Activated naive CD4-positive, alpha-beta T cell treated with anti-CD3 and anti-CD28 coated beads for 36 hours (primary cell): ENCODE measurements at places on chromosomes 1 and 21. TPM values are rescaled to one million over a fixed set of nuclear protein-coding genes. Genes with fewer than 3 reads are reported as not detected.

Gene KCNT2
- not detected for total RNA-seq

GRCh38 chr1:192496369-192497056, 79.1 kb upstream of the RGS1 start:
- no peak for DNase-seq
- H3K4me3 ChIP-seq = no peak overlapping the region
- no peak overlapping the region for H3K27ac ChIP-seq
- no peaks in the 10 kb centered on the region for H3K27me3 ChIP-seq
- H3K4me1 ChIP-seq = peaks cover 18% of the 10 kb centered on the region

Gene RAB42
- not detected for total RNA-seq

GRCh38 chr1:24048205-24048869, 63.6 kb downstream of the MYOM3 start:
- no peaks in the 10 kb centered on the region for H3K27me3 ChIP-seq
- H3K27ac ChIP-seq = no peak overlapping the region
- no peaks in the 10 kb centered on the region for H3K4me1 ChIP-seq
- H3K4me3 ChIP-seq = no peak overlapping the region

DNA sequence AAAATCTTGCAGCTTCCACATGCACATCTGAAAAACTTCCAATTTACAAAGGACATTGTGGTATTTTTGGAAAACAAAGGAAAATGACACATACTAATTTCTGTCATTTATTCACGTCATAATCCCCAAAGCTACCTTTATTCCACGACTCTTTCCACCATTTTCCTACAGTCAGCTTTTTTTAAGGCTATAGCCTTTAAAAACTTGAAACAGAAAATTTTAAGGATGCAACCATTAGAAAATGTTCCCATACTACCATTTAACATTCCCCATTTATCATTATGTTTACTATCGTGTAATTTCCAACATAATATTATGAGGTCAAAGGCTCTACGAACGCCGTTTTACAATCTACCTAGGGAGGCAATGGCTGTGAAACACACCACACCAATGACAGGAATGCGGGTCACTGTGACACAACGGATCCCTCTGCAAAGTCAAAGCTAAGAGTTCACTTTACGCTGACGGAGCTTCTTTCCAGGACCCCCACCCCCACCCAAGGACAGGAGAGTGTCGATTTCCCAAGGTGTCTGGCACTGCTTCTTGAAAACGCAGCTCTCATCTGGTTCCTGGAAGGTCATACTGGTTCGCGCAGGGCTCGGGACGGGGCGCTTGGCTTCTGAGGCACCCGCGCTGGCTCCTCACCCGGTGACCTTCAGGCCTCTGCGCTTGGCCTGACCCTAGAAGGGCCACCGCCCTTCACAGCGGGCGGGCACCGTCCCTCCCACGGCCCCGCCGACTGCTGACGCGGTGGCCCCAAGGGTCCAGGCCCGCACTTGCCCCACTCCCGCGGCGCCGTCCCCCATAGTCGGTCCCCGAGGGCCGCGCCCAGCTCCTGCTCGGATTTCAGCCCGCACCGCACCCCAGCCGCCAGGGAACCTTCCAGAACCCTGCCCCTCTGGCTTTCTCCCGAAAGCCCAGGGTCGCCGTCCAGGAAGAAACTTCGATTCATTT, 50.5 kb upstream of the ATF3 start:
- no peak for DNase-seq
- peak overlapping the region; percentile 66 for H3K4me3 ChIP-seq
- H3K36me3 ChIP-seq = peaks cover 4% of the 10 kb centered on the region
- peaks cover 12% of the 10 kb centered on the region for H3K27me3 ChIP-seq
- H3K4me1 ChIP-seq = peaks cover 13% of the 10 kb centered on the region

DNA sequence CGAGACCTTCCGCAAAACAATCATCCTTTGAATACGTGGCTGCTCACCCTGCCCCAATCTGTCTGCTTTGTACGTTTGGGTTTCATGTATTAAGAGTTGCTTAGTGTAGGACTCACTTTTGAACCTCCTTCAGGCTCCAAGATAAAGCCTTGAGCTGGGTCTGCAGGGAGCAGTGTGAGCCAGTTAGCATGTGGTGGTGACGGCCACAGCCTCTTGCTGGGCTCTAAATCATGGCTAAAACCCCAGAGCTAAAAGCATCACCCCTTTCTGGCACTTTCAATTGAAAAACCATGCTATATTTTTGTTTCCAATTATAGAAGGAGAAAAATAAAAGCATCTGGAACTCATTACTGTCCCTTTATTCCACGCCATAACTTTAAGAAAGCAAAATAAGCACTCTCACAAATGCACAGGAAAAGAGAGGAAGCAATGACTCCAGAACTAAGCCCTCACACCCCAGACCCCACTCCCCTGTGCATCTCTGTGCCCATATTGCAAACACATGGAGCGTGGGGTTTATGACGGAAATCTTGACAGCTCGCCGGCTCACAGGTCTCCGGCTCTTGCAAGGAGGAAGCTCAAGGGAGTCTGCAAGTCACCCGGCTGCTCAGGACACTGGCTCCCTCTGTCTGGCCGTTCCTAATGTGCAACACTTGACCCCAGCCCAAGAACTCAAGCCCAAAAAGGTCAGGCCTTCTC, 135.5 kb downstream of the MIS18A start:
- H3K27me3 ChIP-seq = peaks cover 11% of the 10 kb centered on the region
- no peaks in the 10 kb centered on the region for H3K36me3 ChIP-seq
- H3K4me3 ChIP-seq = no peak overlapping the region
- no peak overlapping the region for H3K27ac ChIP-seq

DNA sequence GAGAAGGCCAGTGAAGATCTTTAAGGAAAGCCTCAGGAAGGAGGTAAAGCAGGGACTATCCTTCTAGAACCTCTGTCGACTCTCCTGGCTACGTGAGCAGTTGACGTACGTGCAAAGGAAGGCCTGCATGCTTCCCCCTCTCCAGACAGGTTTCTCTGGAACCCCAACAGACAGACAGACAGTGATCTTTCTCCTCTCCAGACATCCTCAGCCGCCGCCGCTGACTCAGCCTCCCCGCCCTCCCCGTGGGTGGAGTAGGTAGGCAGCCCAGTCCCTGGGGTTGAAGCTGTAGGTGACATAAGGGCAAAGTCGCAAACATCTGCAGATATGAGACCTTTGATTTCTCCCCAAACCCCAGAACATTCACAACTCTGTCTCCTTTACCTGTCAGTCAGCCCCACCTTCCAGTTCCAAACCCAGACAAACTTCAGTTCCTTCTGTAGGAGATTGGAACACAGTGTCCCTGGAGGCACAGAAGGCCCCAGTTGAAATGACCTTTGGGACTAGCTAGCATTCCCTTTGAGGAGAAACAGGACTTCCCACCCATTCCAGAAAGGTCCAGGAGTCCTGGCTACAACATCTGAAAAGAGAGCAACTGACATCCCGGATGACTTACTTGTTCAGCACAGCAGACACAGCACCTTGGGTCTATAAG, 146.0 kb upstream of the JUN start:
- peak; percentile 65 for DNase-seq
- no peak overlapping the region for H3K27ac ChIP-seq
- no peak overlapping the region for H3K4me3 ChIP-seq
- H3K4me1 ChIP-seq = peaks cover 23% of the 10 kb centered on the region

GRCh38 chr21:42191696-42192595, 27.0 kb upstream of the ABCG1 start:
- H3K27ac ChIP-seq = no peak overlapping the region
- no peak for DNase-seq
- H3K27me3 ChIP-seq = no peaks in the 10 kb centered on the region

- peak; percentile 10 for DNase-seq
- no peaks in the 10 kb centered on the region for H3K36me3 ChIP-seq
- no peak overlapping the region for H3K4me3 ChIP-seq
- H3K4me1 ChIP-seq = peaks cover 3% of the 10 kb centered on the region
Measured at GRCh38 chr1:195195423-195196057, 1412.7 kb downstream of the KCNT2 start.

Gene GJA9
- not detected for total RNA-seq

Gene VHLL
- not detected for total RNA-seq

DNA sequence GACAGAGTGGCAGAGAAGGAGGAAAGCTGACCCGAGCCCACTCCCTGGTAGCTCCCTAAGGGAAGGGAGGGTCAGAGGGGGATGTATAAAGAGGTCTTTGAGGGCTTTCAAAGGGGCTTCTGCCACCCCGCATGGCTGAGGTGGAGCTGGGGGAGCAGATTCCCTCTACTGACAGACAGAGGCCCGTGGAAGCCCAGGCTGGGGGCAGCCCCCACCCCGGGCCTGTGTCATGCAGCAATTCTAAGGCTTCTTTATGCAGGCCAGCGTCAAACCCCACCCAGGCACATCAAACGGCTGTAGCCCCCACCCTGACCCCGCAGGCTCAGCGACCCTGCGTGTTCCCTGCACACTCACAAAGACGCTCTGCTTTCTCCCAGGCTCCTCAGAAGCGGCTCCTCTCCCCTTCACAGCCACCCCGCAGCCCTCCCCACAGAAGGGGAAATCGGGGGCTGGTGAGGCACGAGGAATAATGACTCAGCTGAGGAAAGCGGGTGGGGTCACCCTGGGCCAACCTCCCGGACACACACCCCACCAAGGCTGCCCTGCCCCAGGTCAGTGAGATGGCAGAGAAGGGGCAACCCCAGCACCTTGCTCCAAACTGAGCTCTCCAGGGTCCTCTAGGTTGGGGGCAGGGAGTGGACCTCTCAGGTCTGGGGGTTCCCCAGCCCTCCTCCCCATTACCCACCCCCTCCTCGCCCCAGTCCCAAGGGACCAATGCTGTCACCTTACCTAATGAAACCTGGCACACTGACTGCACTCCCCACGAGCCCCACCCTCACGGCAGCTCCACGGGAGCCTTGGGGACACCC, 10.8 kb downstream of the SLC45A3 start:
- no peak overlapping the region for H3K4me3 ChIP-seq
- H3K27ac ChIP-seq = no peak overlapping the region
- no peak for DNase-seq
- H3K27me3 ChIP-seq = peaks cover 15% of the 10 kb centered on the region

GRCh38 chr1:179101566-179101965, 19.7 kb downstream of the TOR3A start:
- H3K27ac ChIP-seq = no peak overlapping the region
- peaks cover 6% of the 10 kb centered on the region for H3K36me3 ChIP-seq
- DNase-seq = no peak
- no peak overlapping the region for H3K4me3 ChIP-seq
- H3K4me1 ChIP-seq = no peaks in the 10 kb centered on the region

DNA sequence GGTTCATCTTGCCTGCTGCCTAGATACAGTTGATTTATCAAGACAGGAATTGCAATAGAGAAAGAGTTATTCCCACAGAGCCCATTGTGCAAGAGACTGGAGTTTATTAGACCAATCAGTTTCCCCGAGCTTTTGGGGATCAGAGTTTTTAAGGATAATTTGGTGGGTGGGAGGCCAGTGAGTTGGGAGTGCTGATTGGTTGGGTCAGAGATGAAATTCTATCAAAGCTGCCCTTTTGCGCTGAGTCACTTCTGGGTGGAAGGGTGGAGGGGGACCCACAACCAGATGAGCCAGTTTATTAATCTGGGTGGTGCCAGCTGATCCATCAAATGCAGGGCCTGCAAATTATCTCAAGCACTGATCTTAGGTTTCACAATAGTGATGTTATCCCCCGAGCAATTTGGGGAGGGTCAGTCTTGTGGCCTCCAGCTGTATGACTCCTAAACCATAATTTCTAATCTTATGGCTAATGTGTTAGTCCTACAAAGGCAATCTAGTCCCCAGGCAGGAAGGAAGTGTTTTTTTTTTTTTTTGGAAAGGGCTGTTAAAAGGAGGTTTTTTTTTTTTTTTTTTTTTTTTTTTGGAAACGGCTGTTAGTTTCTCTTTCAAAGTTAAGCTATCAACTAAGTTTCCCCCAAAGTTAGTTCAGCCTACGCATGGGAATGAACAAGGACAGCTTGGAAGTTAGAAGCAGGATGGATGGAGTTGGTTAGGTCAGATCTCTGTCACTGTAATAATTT, 7.4 kb downstream of the SLC16A4 start:
- H3K27me3 ChIP-seq = no peaks in the 10 kb centered on the region
- H3K4me1 ChIP-seq = peaks cover 19% of the 10 kb centered on the region
- peak overlapping the region; percentile 67 for H3K27ac ChIP-seq
- H3K4me3 ChIP-seq = peak overlapping the region; percentile 44
- no peak for DNase-seq

DNA sequence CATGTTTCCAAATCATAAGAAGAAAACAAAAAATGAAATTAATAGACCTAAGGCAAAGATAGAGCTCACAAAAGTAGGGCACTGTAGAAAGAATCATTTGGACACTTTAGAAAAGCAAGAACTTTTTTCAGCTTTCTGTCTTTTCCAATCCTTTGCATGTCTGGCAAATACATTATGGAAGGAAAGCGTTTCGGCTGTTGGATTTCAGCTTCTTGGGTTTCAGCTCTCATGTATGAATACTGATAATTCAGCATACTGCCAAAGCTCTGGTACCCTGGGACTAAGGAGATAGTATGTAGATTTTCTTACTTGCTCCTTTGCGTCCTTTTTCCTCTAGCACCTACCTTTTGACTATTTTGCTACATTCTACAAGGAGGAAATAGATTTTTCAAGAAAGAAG, 375.9 kb downstream of the BRINP3 start:
- no peak for DNase-seq
- no peaks in the 10 kb centered on the region for H3K27me3 ChIP-seq
- H3K36me3 ChIP-seq = no peaks in the 10 kb centered on the region
- no peak overlapping the region for H3K4me3 ChIP-seq
- no peak overlapping the region for H3K27ac ChIP-seq

GRCh38 chr21:46078322-46078977, 19.5 kb upstream of the COL6A2 start:
- H3K36me3 ChIP-seq = no peaks in the 10 kb centered on the region
- H3K27me3 ChIP-seq = no peaks in the 10 kb centered on the region
- no peak overlapping the region for H3K27ac ChIP-seq

DNA sequence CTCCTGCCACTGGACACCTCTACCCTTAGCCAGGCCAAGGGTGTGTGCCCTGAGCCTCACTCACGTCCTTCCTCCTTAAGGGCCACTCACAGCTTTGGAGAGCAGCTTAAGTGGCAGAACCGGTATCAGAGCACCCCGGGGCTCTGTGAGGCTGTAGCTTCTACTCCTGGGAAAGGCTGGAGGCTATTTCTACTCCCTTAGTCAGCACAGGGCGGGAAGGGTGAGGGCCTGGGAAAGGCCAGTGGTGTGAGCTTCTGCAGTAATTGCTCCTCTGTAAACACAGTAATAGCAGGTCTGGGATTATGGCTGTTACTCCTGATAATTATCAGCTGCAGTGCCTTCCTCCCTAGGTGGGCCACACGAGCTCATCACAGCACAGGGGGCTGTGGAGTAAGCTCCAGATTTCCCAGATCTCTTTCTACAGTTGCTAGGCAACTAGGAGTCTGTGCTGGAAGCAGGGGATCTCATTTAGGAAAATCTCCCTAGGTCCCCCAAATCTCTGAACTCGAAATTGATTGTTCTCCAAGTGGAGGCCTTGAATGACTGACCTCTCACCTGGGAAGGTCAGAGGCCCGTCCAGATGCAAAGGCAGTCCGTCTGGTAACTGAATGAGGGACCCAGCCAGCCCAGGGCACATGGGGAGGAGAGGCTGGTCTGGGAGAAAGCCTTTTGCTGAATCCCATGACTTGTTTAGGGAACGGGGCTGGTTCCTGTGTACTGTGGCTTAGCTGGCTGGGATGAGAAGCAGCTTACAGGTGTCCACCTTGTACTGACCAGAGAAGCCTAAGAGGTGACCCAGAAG, 29.3 kb downstream of the IER5 start:
- H3K4me3 ChIP-seq = no peak overlapping the region
- H3K4me1 ChIP-seq = no peaks in the 10 kb centered on the region
- H3K27me3 ChIP-seq = no peaks in the 10 kb centered on the region
- H3K36me3 ChIP-seq = no peaks in the 10 kb centered on the region
- no peak overlapping the region for H3K27ac ChIP-seq
